Epithelial cell of alveolus of lung (primary cell): ENCODE measurements at places on chromosomes 2 and 18. TPM values are rescaled to one million over a fixed set of nuclear protein-coding genes. Genes with fewer than 3 reads are reported as not detected.

The UGT1A10 gene
- total RNA-seq, result not detected in 2 replicates

The AMER3 gene
- total RNA-seq, result not detected in 2 replicates

The HTR2B gene
- 0.08 TPM in 1 of 2 replicates, not detected in the other for total RNA-seq

The LAMA3 gene
- total RNA-seq, result 2.6 and 18.1 TPM in 2 replicates

The PRKAG3 gene
- total RNA-seq, result 0.40 TPM in 1 of 2 replicates, not detected in the other

The SCN9A gene
- total RNA-seq, result 1.0 and 15.6 TPM in 2 replicates

The FAM228A gene
- total RNA-seq, result 0.08 and 0.39 TPM in 2 replicates

The RUFY4 gene
- total RNA-seq, result not detected in 2 replicates

The CFAP53 gene
- total RNA-seq, result 0.39 and 0.64 TPM in 2 replicates

The MARCHF4 gene
- under 0.01 and 1.0 TPM in 2 replicates for total RNA-seq

The SYT4 gene
- total RNA-seq, result not detected in 2 replicates

The GAD1 gene
- not detected in 2 replicates for total RNA-seq

The DSC1 gene
- not detected in 2 replicates for total RNA-seq

The GKN2 gene
- total RNA-seq, result not detected in 2 replicates

The POTEI gene
- total RNA-seq, result not detected in 2 replicates

The ZNF519 gene
- total RNA-seq, result 4.4 and 5.0 TPM in 2 replicates

The TMEM198 gene
- 0.78 and 9.2 TPM in 2 replicates for total RNA-seq

The CCDC74B gene
- 5.4 and 17.9 TPM in 2 replicates for total RNA-seq

The SEMA4C gene
- total RNA-seq, result 26.6 and 49.0 TPM in 2 replicates

The KCNJ3 gene
- total RNA-seq, result not detected in 2 replicates

The POTEF gene
- not detected in 2 replicates for total RNA-seq

The NCKAP5 gene
- total RNA-seq, result 1.9 and 2.2 TPM in 2 replicates

The PTPRN gene
- 22.6 and 64.0 TPM in 2 replicates for total RNA-seq

The RAB17 gene
- total RNA-seq, result not detected in 2 replicates

The CFAP210 gene
- total RNA-seq, result not detected in 2 replicates

The ASTL gene
- under 0.01 and 0.24 TPM in 2 replicates for total RNA-seq

The DAPL1 gene
- total RNA-seq, result not detected in 2 replicates

The TWIST2 gene
- 63.5 and 68.2 TPM in 2 replicates for total RNA-seq

The L3MBTL4 gene
- total RNA-seq, result 0.24 and 1.3 TPM in 2 replicates

The SLC40A1 gene
- total RNA-seq, result 2.3 and 21.2 TPM in 2 replicates

The AP1S3 gene
- 3.7 and 5.5 TPM in 2 replicates for total RNA-seq

The ECEL1 gene
- total RNA-seq, result not detected in 2 replicates

The C2orf80 gene
- total RNA-seq, result not detected in 2 replicates

The FOXI3 gene
- total RNA-seq, result not detected in 2 replicates

The RFTN2 gene
- total RNA-seq, result 4.5 and 11.9 TPM in 2 replicates
